NT2/D1 (cell line): ENCODE measurements at places on chromosomes 11 and 22.
A peak's percentile ranks its signal among the peaks of the same experiment; 100 is the strongest.

GRCh38 chr11:77779935-77780334 is 40.6 kb downstream of the RSF1 start:
- DNase-seq: peak; percentile 15

GRCh38 chr11:36394926-36395325 is 98.8 kb downstream of the PRR5L start:
- DNase-seq: no peak

- peak; percentile 59 for DNase-seq
Measured at GRCh38 chr11:2186669-2187279, 15.2 kb upstream of the TH start.

DNA sequence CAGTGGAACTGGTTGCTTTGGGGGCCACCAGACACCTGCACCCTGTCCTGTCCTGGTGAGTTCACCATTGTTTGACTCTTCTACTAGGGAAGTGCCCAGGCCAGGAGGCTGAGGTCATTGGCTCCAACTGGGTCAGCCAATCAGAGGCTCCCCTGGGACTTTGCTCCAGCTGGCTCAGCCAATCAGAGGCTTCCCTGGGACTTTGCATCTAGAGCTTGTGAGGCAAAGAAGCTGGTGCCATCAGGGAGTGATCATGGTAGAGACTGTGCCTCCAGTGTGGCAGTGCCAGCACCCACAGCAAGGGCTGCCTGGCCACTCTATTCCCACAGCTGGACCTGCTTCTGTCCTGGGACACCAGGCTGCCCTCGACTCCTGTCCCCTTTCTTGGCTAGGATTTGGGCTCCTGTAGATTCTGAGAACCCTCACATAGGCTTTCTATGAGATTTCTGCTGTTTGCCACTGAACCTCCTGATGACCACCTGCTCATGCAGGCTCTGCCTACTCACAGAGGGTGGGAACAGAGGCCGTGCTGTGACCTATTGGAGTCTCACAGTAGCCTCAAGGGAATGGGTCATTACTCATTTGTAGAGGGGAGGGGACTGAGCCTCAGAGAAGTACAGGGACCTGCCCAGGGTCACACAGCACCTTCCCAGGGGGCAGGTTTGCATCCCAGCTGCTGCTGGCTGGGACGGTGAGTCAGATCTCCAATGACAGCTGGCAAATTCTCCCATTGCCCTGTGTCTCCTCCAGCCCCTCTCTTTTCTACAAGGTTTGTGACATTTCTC is 59.2 kb upstream of the SHISAL1 start:
- DNase-seq: no peak

- DNase-seq: no peak
Measured at GRCh38 chr22:48089601-48090331, 1327.3 kb downstream of the TBC1D22A start.

DNA sequence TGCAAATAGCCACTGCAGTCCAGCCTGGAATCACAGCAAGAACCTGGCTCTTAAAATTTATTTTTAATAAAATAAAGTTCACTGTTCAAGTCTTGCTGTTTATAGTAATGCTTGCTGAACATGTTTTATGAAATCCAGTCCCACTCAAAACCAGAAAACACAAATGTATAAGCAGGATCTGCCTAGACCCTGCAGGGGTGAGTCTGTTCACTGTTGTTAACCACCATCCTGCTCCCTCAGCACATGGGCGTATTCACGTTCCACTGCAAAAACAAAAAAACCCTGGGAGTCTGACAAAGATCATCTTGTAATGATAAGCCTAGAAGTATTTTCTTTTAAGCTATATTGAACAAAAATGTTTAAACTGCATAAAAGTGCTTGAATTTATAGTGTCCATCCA is 45.0 kb upstream of the CTTN start:
- no peak for DNase-seq

DNA sequence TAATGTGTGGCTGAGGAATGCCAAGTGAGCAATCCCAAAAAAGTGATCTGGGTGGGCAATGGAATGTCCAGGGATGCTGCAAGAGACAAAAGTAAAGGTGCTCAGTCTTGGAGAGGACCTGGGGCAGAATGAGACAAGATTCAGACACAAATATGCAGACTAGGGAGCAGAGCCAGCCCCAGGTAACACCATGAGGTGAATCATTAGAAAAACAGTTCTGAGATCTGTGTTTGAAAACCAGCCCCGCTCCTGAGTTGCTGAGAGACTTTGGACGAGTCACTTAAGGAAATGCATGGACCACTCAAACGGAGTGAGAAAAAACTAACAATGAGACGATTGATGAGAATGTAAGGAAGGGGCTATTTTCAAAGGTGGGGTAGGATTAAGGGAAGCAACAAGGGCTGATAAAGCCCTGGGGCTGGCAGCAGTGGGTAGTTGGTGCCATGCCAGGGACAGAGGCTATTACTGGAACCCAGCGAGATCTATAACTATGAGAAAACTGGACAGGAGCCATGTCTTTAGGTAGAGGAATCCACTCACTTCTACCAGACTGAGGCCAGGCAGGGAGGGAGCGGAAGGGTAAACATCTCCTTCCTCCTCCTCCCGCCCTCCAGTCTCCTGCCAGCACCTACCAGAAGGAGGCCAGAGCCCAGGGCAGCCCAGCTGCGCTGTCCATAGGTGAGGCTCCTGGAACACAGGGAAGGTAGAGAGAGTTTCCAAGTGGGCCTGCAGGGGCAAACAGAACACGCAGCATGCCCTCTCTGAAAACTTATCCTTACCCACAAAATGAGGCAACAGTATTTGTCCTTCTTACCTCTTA is 130.4 kb upstream of the TEAD1 start:
- DNase-seq: no peak

DNA sequence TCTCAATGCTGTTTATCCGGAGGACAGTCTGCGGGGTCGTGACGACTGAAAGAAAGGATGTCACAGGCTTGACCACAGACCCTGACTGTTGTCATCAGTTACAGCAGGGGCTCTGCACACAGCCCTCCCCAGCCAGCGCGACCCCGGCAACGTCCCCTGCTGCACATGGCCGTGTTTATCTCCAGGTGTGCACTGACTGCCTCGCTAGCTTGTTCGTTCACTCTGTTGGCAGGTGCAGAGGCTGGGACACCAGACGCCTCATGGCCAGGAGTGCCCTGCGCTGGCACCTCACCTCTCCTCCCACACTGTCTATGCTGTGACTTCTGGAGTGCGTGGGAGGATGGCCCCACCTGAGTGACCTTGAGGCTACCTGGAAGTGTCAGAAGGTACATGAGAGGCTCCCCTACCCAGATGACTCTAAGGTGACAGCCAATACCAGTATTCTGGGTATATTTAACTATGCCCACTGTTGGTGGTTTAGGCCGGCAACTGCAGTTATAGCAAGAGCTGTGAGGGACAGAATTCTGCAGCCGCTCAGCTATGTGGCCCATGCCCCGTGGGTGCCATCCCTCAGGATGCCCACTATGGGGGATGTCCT is 12.2 kb downstream of the MRPL21 start:
- no peak for DNase-seq

- DNase-seq: no peak
Measured at GRCh38 chr22:42926104-42926503, 69.0 kb upstream of the ARFGAP3 start.

DNA sequence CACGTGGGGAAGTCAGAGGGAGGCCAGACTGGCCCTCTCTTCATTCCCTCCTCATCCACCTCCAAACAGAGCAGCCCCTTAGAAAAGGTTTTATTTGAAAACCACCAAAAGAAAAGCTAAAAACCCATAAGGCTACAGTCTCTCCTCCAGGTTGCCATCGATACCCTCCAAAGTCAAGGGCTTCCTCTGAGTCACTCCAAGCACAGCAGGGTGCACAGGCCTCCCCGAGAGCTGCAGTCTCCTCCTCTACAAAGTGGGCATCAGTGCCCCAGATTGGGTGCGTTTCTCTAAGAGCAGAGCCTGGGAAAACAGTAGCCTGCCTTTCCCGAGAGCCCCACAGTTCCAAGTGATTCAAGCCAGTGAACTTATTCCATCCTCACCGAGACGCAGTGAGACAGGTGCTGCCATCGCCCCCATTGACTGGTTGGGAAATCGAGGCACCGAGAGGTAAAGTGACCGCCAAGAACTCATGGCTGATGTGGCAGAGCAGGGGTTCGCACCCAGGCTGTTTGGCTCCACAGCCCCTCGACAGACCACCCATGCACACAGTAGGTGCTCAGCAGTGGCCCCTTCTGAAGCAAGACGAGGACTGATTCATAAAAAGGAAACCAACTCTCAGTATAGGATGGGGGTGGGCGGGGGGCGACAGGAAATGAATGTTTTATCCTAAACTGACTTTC is 91.7 kb upstream of the SHISAL1 start:
- no peak for DNase-seq

DNA sequence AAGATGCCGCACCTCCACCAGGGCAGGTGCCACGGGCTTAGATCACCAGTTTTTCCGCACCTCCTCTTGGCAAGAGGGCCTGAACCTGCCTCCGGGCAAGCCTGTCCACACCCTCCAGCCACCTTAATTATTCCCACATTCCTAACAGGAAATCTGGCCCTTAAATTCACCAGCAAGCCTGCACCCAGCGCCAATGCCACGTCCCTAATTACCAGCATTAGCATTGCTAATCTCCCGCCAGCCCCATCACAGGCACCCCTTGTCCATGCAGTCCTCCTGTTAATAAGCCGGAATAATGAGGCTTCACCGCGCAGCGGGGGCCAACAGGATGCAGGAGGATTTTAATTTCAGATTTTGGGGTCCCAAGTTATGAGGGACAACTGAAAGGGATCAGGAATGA is 69.7 kb downstream of the PHF21B start:
- peak; percentile 30 for DNase-seq

- DNase-seq: no peak
Measured at GRCh38 chr11:66580803-66581202, 12.1 kb downstream of the CCDC87 start.

DNA sequence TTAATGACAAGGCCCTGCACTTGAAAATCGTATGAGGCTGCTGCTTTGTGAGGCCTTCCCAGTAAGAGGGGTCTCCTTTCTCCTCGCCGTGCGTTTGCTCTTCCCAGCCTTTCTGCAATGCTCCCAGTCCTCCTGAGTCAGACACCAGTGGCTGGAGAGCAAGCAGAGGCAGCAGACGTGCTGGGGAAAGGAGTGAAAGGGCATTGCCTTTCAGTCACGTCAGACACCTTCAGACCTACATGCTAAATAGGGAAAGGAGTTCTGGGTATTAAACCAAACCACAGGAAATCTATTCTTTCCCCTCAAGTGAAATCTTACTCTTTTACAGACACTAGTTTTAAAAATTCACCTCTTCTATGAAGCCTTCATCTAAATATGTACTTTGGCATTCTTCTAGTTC is 274.8 kb downstream of the NTM start:
- DNase-seq: no peak

DNA sequence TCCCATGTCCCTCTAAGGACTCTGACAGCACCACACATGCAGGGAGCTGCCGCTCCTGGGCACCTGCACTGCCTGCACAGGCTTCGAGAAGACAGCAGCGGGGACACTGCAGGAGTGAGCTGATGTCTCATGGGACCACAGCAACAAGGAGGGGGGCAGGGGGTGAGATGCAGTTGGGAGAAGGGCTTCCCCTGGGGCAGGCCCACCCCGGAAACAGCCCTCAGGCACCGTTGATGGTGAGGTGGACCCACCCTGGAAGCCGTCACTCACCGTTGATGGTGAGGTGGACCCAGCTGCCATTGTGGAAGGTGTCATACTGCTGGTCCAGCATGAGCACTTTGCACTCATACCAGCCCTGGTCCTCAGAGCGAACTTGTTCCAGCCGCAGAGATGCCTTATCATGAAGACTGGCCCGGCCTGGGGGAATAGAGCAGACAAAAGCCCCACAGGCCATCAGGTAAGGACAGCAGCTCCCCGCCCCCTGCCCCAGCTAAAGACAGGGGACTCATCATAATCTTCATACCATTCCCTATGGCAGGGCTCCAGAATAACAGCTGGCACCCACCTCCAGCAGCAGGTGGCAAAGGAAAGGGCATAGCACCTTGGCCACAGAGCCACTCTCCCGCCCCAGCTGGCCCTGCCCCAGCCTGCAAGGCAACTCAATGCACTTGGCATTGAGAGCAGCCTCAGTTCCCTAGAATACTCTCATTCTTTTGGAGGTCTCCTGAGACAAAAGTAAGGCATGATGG is 12.6 kb downstream of the IGSF9B start:
- DNase-seq: no peak

DNA sequence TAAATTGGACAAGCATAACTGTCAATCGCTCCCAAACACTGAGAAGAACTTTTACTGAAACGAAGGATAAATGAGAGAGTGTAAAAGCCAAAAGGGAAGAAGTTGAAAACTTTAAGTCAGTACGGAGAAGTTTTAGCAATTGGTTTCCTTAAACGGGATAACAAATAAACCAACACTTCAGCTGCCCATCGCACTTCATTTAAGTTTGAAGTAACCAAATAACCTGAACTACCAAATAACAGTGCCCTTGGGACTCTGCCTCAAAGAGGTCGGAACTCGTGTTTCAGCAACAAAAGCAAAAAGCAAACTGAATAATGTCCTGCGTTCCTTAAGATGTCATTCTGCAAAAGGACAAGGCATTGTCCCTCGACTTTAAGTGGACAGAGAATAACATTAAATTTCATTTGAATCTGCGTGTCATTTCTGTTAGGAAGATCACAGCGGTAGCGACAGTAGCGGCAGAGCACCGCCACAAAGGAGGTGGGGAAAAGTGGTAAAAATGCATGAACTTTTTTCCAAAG is 127.0 kb upstream of the C11orf58 start:
- DNase-seq: no peak

- no peak for DNase-seq
Measured at GRCh38 chr11:118877487-118878162, 6.1 kb upstream of the CXCR5 start.

DNA sequence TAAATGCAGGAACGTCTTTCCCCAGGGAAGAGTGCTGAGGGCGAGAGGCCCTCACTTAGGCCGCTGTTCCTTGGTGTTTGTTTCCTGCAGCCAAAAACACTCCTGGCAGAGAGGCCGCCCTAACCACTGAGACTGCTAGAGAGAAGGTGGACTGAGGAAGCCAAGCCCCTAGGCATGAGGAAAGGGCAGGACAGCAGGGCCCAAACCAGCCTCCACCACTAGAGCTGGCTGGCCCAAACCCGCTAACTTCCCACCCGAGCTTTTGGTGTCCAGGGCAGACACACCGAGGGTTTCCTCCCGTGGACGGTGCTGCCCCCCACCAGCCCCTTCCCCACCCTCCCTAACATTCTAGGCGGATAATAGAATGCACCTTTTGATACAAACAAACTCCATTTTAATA is 6.0 kb downstream of the FGF19 start:
- DNase-seq: no peak

- DNase-seq: no peak
Measured at GRCh38 chr11:105588001-105588400, 21.9 kb upstream of the GRIA4 start.

DNA sequence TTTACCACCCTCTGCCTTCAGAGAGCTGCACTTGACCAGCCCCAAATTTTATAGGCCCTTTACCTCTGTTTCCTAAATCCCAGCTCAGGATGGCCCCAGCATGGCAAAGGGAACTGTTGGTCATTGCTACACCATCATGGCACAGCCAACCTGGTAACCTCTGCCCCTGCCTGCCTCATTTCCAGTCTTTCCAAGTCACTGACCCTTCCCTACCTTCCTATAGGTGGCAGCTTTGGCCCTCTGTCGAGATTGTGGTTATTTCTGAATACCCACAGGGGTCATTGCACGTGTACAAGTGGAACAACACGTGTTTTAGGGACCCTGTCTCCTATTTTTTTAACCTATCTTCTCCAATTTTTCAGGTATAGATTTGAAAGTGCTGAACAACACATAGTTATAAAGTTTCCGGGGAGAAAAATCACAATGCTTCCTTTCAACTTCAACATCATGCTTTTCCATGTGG is 2.8 kb downstream of the GALNT18 start:
- no peak for DNase-seq

- no peak for DNase-seq
Measured at GRCh38 chr22:45192701-45193187, 29.0 kb downstream of the NUP50 start.
